Erythroblast (primary cell): ENCODE measurements at places on chromosomes 16 and 17.

- DNase-seq = no peak
These were observed 77.2 kb upstream of the MON1B start for GRCh38 chr16:77113835-77114234.

DNA sequence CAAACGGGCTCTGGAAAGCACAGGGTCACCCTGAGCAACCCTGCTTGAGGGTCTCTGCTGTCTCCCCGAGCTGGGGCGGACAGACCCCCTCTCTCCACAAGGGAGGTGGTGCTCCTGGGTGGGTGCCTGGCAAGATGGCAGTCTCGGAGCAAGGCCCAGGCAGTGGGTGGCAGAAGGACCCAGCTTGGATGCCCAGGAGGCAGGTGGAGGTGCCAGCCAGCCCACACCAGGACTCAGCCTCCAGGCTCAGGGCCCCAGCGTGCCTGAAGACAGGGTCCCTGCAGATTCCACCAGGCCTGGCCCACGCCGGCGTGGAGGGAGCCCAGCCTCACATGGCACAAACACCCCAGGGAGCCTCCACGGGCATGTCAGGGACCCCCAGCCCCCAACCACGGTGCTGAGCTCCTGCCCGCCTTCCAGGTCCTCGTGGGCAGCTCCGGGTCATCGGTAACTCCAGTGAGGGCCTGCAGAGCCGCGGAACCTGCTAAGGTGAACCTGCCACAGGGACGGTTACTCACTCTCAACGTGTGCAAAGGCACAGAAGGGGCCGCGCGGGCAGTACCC lies 20.8 kb downstream of the UNKL start:
- DNase-seq = no peak

- DNase-seq = peak; percentile 3
These were observed 11.0 kb upstream of the GPR139 start for GRCh38 chr16:20084624-20085226.

- DNase-seq = no peak
These were observed 166.2 kb upstream of the KCNJ16 start for GRCh38 chr17:69908626-69909368.

DNA sequence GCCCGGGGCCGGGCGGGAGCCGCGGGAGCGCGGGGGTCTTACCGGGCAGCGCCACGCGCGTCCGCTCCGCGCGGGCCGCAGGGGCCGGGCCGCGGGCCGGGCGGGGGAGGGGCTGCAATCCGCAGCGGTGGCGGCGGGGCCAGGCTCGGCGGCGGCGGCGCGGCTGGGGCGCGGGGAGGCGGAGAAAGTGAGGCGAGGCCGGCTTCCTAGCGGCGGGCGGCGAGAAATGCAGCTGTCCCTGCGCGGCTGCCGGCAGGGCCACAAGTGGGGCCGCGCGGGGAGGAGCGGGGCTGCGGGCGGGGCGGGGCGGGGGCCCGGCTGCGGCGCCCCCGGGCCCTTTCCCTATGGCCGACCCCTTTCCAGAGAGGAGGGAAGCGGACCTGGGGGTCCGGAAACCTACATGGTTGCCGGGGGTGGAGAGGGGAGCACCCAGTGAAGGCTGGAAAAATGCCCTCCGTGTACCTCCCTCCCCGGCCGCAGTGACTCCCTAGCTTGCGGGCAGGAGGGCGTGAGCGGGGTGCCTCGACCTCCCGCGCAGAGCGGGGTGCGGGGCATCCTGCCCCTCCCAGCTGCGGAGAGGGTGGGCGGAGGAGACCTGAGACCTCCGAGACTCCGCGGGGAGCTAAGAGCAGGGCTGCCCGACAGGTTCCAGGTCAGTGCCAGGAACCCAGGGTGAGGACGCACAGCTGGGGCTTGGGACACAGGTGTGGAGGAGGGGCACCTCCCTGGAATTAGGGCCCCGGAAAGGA lies at the start of gene CUEDC1:
Gene CUEDC1, minus strand, starts transcription at position 230 of the 749 bp plus-strand sequence. CDS start 69,848 bp downstream, outside the sequence.
- peak; percentile 72 for DNase-seq

DNA sequence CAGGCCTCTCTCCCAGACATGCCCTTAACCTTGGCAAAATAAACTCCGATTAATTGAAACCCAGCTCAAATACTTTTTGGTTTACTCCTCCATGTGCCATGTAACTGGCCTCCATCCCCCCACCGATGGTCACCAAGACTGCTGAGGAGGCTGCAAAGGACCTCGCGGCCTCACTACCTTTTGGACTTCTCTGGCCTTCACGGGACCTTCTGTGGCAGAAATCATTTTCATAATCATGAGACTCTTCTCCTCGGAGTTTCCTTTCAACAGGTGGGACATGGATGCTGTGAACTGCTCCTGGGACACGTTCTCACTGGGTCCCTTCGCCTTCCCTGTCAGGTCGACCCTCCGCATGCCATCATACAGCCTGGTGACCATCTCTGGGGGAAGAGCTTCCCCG lies 9.0 kb downstream of the MEAK7 start:
- DNase-seq = no peak

- DNase-seq = no peak
These were observed 21.1 kb downstream of the ARHGAP27 start for GRCh38 chr17:45411348-45412105.

DNA sequence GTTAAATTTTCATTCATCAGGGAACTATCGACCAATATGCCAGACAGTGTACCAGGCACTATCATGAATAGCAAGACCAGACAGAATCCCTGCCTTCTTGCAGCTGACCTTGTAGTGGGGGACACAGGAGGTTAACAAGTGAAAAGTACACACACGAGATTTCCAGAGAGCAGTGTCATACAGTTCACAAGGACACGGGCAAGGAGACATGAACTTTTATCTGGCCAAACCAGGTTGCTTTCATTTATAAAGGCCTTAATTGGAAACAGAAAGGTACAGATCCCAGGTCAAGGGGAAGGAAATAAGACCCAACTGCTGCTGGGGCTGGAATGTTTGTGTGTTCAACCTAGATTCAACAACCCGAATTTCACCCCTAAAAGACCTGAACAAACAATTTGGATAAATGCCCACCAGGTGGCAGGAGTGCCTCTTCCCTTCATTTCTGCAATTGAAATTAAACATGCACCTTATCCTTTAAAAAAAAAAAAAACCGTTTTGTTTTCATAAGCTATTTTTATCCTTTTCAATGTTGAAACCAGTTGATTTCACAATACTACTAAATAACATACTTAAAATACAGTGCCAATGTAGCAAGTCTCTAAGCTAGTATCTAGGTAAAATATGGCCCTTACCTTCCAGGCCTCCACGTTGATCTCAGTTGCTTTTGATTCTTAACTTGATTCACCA lies 65.9 kb downstream of the EMP2 start:
- DNase-seq = peak; percentile 53

DNA sequence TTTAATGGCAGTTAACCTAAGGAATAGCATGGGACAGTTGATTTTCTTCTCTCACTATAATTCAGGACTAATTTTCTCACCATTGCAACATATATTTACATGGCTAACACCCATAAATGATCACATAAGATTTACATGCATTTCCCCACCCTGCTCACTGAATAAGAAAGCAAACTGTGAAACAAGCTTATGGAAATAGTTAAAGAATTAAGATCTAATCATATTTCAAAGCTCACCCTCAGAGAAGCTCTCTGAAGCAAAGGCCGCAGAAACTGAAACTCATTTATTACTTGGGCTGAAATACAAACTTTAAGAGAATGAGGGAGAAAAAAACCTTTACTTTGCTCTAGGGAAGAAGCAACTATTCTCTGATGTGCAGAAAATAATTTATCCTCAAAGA lies 218.7 kb upstream of the AXIN2 start:
- DNase-seq = no peak

- DNase-seq = no peak
These were observed 18.9 kb upstream of the CFAP20 start for GRCh38 chr16:58148099-58148498.

GRCh38 chr17:76506408-76507345 lies 5.5 kb upstream of the RHBDF2 start:
- peak; percentile 86 for DNase-seq

- DNase-seq = no peak
These were observed 252.2 kb upstream of the DYNLRB2 start for GRCh38 chr16:80288616-80289015.

GRCh38 chr16:84513123-84513522 lies 8.7 kb upstream of the MEAK7 start:
- no peak for DNase-seq

DNA sequence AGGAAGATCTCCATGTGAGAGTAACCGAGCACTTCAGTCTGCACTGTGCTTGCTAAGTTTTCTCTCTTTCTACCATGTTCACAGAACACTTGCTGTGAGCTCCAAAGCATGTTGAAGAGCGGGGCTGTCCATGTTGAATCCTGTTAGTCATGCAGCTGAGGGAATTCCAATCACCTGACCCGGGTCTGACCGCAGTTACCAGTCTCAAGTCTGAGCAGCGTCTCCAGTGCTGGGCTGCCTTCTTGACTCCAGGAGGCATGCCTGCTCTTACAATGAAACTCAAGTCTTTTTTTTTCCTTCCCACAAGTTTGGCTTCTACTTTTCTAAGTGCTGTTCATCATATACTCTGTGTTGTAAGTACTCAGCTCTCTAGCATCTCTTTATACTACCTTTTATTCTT lies 44.3 kb downstream of the HOXB1 start:
- DNase-seq = no peak

GRCh38 chr16:30399435-30400186 lies 4.4 kb downstream of the ZNF48 start:
- no peak for DNase-seq

- no peak for DNase-seq
These were observed 24.2 kb upstream of the CPHXL start for GRCh38 chr16:75750528-75750927.

GRCh38 chr17:21368545-21369246 lies 7.5 kb upstream of the KCNJ12 start:
- no peak for DNase-seq

DNA sequence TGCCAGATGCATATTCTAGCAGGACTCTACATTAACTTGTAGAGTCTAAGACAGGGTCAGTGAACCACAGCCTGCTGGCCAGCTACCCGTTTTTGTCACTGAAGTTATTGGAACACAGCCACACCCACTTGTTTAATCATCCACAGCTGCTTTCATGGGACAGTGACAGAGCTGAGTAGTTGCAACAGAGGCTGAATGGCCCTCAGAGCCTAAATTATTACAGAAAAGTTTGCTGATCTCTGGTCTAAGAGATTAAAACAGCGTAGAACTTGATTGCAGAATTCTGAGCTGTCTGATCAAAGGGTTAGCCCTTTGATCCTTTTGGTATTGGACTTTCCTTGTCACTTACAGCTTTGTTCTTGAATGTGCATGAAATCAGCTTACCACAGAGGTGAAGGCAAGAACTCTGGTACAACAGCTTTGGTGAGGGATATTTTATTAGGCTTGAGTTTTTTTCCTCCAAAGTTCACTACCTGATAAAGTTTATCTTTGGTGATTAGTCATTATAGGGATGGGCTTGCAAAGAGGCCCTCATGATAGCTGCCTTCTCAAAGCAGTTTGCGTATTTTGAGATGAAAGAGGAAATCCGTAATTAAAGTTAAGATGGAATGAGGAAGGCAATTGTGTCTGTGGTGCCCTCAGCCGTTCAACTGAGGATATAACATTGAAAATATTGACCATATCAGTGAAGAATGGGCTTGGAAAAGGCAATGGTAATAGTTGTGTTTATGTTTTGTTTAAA lies 23.6 kb downstream of the ALDH3A2 start:
- peak; percentile 59 for DNase-seq

DNA sequence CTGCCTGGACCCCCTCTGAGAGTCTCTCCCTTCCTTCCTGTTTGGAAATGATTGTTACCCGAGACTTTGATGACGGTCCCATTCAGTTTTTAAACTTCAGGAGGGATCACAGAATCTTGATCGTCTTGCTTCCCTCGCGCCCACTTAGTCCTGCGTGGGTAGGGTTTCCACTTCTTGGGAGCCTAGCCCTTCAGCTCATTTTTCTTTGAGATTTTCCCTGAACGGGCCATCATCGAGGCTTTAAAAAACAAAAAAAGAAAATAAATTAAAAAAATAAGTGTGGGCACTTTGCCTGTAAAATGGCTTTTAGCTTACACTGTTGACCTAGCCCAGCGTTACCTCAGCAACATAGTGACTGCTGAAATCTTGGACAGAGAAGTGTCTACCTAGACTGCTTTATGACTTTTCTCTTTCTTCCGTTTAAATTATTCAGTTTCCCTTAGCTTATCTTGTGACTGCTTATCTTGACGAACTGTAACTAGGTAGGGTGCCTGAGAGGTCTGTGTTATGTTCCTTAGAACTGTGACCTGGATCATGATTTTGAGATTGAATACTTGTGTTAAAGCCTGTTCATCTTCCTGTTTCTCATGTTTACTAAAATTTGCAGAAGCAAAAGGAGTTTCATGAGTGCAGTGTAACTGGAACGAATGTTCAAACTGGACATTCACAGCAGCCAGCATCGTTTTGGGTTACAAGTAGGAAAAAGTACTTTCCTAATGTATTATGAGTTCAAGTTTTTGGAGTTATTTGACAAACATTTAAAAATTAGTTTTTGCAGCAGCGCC lies 874 bp downstream of the WWP2 start:
- peak; percentile 64 for DNase-seq

GRCh38 chr16:4691666-4692412 lies 1.5 kb upstream of the NUDT16L1 start:
- DNase-seq = no peak

DNA sequence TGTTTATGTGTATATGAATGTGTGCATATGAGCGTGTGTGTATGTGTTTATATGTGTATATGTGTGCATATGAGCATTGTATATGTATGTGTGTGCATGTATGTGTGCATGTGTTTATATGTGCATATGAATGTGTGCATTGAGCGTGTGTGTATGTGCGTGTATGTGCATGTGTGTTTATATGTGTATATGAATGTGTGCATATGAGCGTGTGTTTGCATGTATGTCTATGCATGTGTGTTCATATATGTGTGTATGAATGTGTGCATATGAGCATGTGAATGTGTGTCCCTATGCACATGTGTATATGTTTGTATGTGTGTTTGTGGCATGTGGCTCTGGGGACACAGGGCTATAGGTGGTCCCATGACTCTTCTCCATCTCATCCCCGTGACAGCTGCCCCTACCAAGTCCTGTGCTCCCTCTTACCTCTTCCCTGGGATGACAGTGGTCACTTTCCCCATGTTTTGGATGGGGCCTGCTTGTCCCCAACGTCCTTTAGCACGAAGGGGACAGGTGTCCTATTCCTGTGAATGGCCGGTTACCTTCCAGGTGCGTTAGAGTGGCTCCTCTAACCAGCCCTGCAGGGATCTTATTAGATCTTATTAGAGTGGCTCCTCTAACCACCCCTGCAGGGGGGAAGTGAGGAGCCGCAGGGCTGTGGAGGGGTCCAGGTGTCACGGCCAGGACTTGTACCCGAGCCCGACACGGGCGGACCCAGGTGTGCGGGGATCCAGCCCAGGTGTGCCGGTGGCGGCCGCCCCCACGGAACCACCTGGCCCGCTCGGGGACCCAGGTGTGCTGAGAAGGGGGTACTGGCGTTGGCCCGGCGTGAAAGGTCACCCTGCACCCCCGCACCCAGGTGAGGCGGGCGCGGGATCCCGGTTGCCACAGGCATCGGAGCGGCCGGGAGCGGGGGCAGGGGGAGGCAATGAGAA lies 105.6 kb downstream of the SEC14L1 start:
- no peak for DNase-seq
